CD4-positive, alpha-beta T cell (primary cell): ENCODE measurements at places on chromosomes 6 and 20.

GRCh38 chr6:40510442-40510841 lies 76.7 kb downstream of the LRFN2 start:
- DNase-seq: no peak

- no peak for DNase-seq
Observed at GRCh38 chr6:138278326-138278725, 60.0 kb upstream of the PBOV1 start.

DNA sequence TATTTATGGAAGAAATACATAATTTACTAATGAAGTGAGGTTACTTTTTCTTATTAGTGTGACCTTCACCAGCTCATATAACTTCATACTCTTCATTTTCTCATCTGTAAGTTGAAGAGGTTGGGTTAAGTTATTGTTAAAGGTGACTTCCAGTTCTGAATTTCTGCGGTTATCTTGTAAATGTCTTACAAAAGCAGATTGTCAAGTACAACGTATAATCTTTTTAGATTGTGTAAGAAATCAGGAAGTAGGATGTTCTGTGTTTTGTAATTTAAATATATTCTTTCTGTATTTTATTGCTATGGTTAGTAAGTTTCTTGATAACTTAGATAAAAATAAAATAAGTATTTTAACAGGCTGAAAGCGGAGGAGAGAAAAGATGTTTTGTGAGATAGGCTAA lies 12.0 kb downstream of the WTAP start:
- DNase-seq: no peak

- no peak for DNase-seq
Observed at GRCh38 chr20:52534616-52535015, 343.0 kb upstream of the ZFP64 start.

DNA sequence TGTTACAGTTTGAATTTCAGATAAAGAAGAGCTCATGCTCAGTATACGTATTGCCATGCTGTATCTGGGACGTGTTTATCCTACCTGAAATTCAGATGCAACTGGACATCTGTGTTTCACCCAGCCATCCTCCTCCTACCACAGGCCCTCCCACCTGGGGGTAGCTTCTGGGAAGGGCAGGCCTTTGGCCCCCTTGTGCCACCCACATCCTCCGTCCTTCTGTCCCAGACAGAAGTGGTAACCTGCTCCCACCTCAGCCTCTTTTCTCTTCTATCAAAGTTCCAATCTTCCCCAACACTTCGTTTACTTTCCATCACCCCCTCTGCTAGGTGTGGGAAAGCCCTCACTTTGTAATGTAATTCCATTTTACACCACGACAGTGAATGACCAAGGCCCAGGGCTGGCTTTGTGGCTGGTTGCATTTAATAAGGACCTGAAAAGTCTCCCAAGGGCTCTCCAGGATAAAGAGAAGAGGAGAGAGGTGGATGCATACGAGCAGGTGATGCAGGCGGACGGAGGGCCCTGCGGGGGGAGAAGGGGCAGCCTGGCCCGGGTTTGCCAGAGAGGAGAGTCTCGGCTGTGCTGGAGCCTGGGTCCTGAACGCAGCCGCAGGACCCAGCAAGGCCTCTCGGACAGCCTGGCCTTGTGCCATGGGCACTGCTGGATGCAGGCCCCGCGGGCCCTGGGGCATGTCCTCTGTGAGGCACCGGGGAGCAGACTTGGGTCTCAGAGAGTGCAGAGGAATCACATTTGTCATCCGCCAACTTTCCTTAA lies 98.4 kb downstream of the PSMB1 start:
- DNase-seq: no peak

GRCh38 chr6:8103726-8104125 lies 1.4 kb upstream of the EEF1E1 start:
- DNase-seq: no peak

DNA sequence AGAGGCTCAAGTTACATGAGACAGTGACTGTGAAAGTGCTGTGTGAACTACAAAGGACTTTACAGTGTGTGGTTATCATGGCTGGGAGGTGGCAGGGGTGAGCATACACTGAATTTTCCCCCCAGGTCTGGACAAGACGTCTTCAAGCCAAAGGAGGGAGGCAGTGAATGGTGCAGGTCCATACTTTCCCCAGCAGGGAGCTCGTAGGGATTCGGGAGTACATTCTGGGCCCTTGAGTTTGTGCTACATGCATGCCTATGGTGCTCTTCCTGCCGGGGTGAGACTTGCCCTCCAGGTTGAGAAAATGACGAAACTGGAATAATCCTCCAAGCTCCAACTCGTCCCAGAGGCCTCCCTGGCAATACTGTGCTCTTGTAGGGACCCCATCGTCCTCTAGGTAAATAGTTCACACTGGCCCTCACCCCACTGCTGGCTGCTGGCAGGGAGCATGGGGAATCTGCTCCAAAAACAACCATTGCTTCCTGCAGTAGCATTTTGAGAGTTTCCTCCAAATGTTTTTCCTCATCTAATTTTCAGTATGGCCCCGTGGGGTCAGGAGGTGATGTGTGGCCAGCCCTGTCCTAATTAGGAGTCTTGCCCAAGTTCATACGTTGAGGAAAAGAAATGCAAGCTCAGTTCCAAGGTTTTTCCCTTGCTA lies 57.6 kb downstream of the ZNF831 start:
- no peak for DNase-seq

- DNase-seq: no peak
Observed at GRCh38 chr6:155404937-155405336, 50.7 kb downstream of the NOX3 start.

DNA sequence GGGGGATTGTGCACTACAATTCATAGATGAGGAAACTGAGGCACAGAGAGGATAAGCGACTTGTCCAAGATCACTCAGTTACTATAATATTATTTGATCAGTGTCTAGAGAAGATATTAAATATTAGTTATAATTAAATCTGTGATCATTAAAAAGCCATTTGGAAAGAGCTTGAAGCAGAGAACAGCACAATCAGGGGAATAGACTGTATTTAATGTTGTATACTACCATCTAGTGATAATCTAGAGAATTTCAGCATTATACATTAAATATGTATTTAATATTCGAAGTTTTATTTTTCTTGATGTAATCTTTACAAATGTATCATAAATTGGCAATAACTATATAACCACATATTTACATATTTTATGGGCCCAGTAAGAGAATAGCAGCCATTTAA lies 20.1 kb upstream of the MTCL3 start:
- DNase-seq: no peak

- no peak for DNase-seq
Observed at GRCh38 chr20:62704341-62704948, 4.2 kb upstream of the NTSR1 start.

GRCh38 chr6:158834675-158835385 lies 15.7 kb upstream of the EZR start:
- DNase-seq: no peak

DNA sequence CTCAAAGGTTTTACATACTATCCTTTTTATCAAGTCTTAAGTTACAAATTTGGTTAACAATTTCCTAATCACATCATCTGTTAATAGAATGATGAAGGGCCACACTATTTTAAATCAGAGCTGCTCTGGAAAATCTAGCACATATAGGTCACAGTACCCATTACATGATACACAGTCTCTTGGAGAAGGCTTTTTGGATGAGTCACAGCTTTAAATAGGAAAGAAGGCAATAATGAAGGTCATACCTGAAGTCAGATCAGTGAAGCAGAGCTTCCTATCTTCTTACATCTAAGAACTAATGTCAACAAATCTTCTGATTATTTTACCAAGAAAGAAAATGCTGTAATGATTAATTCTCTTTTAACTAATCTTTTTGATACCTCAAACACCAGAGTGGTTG lies 248.5 kb downstream of the BTBD9 start:
- no peak for DNase-seq

DNA sequence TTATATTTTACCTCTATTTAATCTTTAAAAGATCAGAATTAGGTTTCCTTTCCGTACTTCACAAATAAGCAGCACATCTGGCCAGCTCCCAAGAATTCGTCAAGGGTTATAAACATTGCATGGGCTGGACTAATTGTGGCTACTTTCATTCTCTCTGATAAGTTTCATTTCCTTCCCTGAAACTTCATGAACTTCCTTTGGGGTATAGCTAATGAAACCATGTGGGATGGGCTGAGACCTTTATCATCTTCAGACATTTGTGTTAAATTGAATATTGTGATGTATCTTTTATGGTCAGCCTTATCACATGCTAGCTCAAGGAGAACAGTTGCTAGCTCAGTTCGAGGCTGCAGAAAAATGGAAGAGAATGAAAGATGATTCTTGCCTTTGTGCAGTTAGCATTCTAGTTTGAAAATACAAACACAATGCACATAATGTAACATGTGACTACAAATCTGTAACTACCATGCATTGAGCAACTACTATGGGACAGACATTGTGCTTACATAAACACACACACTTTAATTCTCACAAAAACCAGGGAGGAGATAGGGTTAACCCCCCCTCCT lies 1.7 kb upstream of the GMPR start:
- DNase-seq: no peak

GRCh38 chr6:43804550-43805223 lies 34.7 kb downstream of the VEGFA start:
- DNase-seq: no peak

DNA sequence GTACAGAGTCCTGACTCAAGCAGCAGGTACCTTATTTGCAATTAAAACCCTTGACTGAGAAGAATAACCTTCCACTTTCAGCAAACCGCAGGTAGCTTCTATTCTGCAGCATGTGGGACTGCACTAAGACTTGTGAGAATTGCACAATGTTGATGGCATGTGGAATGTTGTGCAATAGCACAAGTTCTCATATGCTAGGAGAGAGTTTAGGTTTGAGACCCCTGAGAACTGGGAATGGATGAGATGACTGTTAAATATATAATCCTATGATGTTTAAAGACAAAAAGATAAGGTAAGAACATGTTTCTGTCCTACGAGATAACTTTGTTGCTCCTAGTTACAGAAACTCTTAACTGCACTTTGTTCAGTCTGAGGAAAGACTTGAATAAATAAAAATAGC lies 194.6 kb downstream of the OTOR start:
- no peak for DNase-seq

- no peak for DNase-seq
Observed at GRCh38 chr6:5094327-5094726, 9.2 kb downstream of the PPP1R3G start.

GRCh38 chr6:7723554-7723953 lies 2.3 kb upstream of the BMP6 start:
- no peak for DNase-seq

DNA sequence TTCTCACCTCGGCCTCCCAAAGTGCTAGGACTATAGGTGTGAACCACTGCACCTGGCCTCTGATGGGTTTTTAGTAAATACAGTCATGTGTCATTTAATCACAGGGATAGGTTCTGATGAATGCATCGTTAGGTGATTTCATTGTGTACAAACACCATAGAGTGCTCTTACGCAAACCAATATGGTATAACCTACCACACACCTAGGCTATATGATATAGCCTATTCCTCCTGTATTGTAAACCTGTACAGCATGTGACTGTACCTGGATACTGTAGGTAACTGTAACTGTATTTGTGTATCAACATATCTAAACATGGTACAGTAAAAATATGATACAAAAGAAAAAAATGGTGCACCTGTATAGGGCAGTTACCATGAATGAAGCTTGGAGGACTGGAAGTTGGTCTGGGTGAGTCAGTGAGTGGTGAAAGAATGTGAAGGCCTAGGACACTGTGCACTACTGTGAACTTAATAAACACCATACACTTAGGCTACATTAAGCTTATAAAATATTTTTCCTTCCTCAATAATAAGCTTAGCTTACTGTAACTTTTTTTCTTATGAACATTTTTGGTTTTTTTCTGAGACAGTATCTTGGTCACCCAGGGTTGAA lies 10.0 kb downstream of the BICRAL start:
- no peak for DNase-seq

- no peak for DNase-seq
Observed at GRCh38 chr20:11497545-11497944, 420.1 kb upstream of the BTBD3 start.

DNA sequence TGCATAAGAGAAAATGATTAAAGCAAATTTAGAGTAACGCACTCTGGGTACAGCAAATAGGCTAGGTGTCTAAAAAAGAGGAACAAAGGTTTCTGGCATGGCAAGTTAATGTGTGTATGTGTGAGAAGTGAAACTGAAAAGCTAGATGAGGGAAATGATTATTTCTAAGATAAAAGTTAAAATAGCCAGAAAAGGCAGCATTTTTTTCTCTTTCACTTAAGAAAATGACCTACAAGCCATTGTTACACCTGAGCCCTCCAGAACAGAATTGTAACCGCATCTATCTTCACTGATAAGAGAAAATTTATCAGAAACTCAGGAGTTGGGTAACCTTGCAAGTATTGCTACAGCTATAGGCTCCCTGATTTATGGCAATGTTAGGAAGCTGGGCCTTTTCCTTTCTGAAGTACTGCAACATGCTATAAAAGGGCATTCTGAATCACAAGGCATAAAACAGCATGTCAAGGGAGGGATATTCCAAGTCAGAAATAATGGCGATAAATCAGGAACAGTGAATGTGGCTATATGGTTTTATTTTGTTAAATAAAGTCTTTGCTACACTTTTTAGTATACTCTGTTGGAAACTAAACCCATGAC lies 395.3 kb downstream of the TBC1D32 start:
- DNase-seq: no peak

DNA sequence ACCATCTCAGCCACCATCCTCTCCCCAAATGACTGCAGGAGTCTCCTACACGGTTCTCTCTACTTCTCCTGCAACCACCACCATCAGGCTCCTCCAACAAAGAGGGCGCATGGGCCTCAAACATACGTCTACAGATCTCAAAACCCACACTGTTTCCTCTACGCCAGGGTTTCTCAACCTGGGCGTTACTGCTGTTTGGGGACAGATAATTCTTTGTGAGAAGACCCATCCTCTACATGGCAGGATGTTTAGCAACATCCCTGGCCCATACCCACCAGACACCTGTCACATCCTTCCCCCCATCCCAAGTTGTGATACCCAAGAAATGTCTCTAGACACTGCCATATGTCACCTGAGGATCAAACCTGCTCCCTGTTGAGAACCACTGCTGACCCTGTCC lies 45.0 kb downstream of the ELMO2 start:
- peak; percentile 72 for DNase-seq

- DNase-seq: no peak
Observed at GRCh38 chr6:156691018-156691417, 86.2 kb upstream of the ARID1B start.

DNA sequence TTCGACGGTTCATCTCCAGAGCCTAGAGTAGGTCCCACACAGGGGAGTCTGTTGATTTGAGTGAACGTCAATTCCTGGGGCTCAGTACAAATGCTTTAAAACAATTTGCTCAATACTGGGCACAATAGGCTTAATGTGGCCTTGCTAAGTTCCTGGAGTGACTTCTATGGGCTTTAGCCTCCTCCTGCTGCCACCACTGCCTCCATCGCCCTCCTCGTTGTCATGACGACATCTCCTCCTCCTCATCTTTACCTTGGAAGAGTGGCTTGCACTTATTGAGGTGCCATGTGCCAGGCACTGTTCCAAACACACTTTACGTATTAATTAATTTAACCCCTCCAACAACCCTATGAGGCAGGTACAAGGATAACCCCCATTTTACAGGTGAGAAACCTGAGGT lies 11.8 kb upstream of the ZMYND8 start:
- DNase-seq: no peak

- no peak for DNase-seq
Observed at GRCh38 chr6:128240024-128240428, 280.4 kb downstream of the PTPRK start.
